Testis (tissue), 5 donors: ENCODE measurements at places on chromosomes 5 and 9.

- no peak for DNase-seq
Observed at GRCh38 chr9:14220256-14220655, 93.7 kb downstream of the NFIB start.

DNA sequence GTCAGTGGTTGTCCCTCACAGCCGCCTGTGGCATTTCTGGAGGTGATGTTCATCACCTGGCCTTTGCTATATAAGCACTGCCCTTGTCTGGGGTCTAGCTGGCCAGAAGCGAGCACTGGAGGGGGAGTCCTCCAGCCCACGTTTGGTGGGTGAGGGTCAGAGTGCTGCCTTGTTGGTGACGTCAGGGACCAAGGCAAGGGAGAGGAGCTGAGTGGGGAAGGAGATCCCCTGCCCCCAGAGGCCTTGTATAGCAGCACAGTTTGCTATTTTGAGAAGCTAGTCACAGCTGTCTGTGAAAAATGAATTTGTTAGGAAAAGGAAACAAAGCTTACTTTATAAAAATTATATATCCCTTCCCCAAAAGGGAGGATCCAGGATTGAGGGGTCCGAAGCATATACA, 49.8 kb downstream of the SYK start:
- no peak for DNase-seq

- no peak for DNase-seq
Observed at GRCh38 chr5:78369680-78370079, 9.3 kb downstream of the SCAMP1 start.

DNA sequence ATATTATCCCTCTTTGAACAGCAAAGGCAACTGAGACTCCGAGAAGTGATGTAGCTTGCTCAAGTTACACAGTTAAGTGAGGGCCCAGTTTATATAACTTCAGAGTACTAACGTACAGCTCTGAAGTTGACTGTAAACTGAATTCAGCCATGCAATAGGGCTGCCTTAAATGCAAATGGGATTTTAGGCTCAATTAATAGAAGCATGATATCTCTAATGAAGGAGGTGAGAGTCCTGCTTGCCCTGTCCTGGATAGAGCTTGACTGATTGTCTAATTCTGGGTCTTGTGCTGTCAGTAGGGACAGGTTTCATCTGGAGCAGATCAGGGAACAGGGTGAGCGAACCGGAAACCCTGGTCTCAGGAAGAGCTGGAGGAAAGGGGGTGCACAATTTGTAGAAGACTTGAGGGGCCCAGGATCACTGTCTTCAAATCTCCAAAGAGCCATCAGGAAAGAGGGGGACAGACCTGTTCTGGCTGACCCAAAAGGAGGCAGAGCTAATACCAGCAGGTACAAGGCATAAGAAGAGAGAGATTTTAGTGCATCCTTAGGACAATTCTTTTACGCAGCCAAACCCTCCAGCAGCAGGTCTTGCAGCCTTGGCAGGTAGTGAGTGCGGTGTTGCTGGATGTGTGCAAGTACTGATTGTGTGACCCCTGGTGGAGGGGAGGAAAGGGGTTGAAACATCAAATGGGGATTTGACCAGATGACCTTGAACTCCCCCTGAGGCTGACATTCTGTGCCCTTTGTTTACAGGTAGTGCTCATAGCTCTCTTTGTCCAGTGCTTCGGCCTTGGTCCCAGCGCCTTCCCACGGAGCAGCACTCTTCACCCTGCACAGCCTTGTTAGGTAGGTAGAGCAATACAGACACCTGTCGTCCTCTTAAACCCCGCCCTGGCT, 13.0 kb downstream of the GSN start:
- no peak for DNase-seq

- DNase-seq: no peak
Observed at GRCh38 chr9:84125046-84125445, 144.4 kb downstream of the RMI1 start.
